ENCODE measurements at places on chromosomes 7 and 10.

DNA sequence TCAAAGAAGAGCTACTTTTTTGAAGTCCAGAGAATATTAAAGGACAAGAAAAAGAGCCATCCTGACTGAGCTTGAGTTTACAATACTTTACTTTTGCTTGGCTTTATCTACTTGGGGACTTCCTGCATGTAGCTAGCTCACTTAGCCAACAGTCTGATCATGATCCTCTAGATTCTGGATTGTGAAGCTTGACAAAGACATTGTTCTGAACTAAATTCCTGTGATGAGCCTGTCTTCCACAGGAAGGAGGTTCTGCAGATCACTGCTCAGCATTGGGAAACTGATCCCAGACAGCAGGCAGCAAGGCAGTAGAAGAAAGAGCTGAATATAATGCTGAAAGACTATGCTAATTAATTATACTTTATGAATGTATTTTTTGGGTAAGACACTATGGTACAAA is 296.4 kb downstream of the DGKB start:
- no peak for DNase-seq

GRCh38 chr7:102097601-102098161 is 189.0 kb upstream of the SH2B2 start:
- DNase-seq: no peak

DNA sequence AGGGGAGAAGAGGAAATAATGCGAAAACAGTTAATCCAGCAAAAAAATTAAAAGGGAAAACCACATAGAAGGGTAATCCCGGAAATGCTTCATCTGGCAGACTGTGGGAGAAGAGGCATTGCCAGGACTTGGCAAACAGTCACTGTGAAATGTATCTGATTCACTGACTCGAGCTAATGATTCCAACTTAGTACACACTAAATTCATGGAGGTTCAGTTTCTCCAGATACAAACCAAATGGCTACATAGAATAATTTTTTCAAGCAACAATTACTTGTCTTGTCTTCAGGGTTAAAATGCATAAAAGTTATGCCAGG is 36.4 kb downstream of the GDI2 start:
- DNase-seq: no peak

- DNase-seq: no peak
These were observed 7.3 kb downstream of the SORCS3 start for GRCh38 chr10:104648421-104648820.

- DNase-seq: peak; percentile 57
These were observed 724 bp downstream of the CAPZA2 start for GRCh38 chr7:116862951-116863670.

DNA sequence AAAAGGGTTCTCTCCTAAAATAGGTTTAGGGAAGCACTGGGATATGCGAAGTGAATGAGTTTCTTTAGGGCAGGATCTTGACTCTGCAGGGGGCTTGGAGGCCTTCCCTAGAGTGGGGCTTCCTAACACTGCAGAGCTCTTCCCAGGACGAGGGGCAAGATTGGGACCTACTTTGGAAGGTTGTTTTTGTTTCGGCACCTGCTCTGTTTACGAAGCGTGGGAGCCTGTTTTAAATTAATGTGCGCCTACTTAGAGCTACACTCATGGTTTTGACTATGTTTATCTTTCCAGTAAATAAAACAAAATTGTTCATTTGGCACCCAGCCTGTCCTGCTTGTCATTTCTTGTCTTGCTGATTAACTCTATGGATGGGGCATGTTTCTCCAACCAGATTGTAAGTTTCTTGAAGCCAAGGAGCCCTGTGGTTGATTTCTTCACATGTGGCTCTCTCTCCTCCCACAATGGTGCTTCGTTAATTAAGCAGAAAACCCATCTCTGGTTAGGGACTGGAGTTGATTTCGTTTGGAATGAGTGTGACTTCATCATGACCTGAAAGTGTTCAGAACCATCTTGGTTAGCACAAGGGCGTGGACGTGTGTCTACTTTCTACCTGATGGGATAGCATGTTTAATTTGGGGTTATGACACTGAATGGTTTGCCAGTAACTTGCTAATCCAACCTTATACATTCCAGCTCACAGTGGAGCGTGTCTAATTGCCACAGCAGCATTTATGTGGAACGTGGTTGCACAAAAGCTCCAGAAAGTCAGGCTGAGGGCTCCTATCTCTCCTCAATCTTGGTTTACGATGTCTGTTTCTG is 98.1 kb downstream of the TCF7L2 start:
- DNase-seq: no peak

- peak; percentile 29 for DNase-seq
These were observed 68.3 kb upstream of the FAM171A1 start for GRCh38 chr10:15439341-15439842.

- no peak for DNase-seq
These were observed 1.5 kb downstream of the PCOLCE start for GRCh38 chr7:100603726-100604027.

DNA sequence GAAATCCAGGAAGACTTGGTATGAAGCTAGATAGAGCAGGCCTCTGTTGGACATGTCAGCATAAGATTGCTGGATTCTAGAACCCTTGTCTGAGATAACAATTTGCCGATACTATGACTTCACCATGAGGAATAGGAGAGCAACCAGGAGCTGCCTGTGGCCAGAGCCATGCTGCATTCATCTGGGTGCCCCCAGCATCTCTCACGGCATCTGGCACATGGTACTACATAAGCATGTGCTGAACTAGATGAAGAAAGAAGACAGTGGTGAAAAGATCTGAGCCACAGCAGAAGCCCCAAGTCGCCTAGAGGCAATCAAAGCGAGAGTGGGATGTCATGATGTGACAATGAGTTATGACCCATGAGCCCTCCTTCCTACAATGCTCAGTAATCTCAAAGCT is 19.5 kb downstream of the GOT1 start:
- DNase-seq: no peak

- no peak for DNase-seq
These were observed 139.8 kb downstream of the MYOF start for GRCh38 chr10:93342366-93342765.

DNA sequence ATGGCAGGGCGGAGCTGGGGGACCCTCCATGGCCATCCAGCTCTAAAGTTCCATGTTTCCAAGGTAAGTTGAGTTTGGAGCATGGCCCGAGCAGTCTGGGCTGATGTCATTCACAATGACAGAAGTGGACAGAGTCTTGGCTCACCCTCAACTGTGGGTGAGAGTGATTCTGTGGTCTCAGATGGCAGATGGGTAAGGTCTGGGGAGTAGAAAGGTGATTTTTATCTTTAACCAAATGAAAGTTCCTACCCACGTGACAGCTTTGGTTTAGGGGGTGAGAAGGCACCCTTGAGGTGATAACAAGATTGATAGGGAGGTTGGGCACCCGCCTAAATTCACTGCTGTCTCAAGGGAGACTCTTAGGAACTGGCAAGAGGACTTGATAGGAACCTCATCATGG is 57.6 kb upstream of the PDZD8 start:
- no peak for DNase-seq

DNA sequence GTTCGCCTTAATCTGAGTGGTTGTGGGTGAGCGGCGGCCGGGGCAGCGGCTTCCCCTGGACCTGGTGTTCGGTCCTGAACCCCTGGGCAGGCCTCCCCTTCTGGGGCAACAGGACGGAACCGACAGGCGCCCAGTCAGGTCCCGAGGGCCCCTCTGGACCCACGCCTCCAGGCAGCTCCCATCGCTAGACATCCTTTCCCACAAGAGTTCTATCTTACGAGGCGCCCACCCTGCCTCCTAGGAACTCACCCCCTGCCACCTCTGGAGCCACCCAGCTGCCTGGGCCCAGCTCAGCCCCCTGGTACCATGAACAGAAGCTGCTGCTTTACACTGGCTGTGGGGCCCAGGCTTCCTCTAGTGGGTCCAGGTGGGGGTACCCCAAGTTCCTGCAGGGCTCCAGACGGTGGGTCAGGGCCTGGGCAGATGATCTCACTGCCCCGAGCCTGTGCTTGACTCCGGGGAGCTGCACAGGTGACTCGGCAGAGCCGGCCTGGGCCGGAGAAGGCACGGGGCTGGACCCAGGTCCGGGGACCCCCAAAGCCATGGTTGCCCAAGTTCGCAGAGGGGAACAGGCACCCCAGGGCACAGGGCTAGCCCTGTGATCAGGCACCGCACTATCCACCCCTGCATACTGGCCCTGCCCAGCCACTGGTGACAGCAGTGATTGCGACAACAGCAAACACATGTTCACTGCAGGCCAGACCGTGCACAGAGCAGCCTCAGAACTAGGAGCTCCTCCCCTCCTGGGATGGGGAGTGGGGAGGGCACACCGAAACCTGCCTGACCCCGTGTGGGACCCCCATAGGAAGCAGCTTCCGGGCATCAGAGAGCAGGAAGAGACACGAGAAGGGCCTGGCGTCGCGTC is 180.3 kb downstream of the ELFN1 start:
- DNase-seq: no peak

DNA sequence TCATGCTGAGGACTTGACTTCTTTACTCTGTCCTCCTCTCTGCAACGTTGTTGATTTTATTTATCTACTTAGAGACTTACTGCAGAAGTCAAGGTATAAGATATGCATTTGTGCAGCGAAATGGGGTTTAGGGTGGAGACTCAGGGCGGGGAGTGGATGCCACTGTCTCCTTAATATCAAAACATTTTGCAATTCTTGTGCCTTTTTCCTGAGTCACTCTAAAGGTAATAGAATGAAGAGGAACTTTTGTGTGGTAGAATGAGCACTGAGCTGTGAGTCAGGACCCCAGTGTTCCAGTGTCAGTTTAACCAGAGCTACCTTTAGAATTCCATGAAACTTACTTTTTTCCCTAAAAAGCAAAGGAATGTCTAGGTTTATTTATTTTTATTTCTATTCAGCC is 78.2 kb downstream of the VTI1A start:
- DNase-seq: no peak

GRCh38 chr10:102148275-102148674 is 3.9 kb upstream of the NOLC1 start:
- DNase-seq: no peak

DNA sequence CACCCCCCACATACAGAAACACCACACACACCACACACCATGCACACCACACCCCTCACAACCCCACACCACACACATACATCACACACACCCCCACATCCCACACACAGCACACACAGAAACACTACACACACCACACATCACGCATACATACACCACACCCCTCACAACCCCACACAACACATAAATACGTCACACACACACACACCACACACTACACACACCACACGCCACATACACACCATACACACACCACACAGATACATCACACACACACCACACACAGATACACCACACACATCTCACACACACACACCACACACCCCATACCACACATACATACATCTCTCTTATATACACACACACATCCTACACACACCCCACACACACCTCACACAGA is 126.2 kb downstream of the ANLN start:
- no peak for DNase-seq

Measured in femur (tissue), 1 donor.